ENCODE measurements at places on chromosomes 7 and 10.

DNA sequence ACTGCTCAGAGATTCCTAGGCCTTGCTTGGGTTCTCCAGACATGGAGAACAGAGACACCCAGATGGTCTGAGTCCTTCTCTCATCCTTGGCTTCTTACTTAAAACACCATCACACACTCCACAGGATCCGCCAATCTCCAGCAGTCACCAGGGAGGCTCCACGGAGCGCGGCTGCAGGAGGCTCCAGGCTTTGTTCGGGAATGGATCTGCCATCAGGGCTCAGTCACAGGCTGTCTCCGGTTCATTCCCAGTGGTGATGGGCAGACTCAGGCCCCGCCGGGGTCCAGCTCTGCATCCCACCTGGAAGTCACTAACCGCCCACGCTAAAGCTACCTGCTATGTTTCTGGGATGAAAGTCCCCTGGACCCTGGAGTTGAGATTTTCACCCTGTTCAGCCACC, 312.9 kb downstream of the TCERG1L start:
- no peak for DNase-seq

GRCh38 chr7:68121655-68122054, 1125.0 kb downstream of the TYW1 start:
- DNase-seq, result no peak

- DNase-seq, result no peak
Measured at GRCh38 chr7:80858141-80858903, 60.5 kb downstream of the SEMA3C start.

DNA sequence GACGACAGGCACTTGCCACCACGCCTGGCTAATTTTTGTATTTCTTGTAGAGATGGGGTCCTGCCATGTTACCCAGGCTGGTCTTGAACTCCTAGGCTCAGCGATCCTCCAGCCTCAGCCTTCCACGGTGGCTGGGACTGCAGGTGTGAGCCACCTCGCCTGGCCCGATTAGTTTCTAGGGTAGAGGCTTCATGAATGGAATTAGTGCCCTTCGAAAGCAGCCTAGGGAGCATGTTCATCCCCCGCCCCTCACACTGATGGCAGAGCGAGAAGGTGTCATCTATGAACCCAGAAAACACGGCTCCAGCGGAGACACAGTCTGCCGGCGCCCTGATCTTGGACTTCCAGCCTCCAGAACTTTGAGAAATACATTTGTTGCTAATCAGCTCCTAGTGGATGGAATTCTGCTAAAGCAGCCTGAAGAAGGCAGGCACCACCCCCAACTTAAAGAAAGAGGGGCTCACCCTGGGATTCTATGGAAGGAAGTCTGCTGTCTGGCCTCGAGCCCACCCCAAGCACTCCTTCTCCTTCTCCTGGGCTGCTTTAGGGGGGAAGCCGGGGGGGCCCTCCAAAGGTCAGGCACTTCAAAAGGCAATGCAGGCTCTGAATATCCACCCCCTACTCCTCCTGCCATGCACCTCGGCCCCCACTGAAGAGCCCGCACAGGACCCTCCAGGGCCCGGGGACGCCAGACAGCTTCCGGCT, 10.1 kb downstream of the PDGFA start:
- DNase-seq, result no peak

GRCh38 chr10:59753267-59753666, at the start of gene MRLN:
Gene MRLN, minus strand, starts transcription at chr10:59753455.
- DNase-seq, result no peak

GRCh38 chr10:30080161-30080560, 20.8 kb upstream of the JCAD start:
- no peak for DNase-seq
